Activated T-helper 2 cell treated with anti-CD3 and anti-CD28 coated beads, Interferon-gamma antibody, Interleukin-2, Interleukin-4, amounts not matched to agents 10 μg/mL and 5 μg/mL and 100 μg/mL, durations not matched to agents 14 hours and 24 hours and 36 hours (primary cell): ENCODE measurements at places on chromosomes 16 and 17. TPM values are rescaled to one million over a fixed set of nuclear protein-coding genes. Genes with fewer than 3 reads are reported as not detected.

GRCh38 chr17:67316781-67317180, 49.6 kb downstream of the PSMD12 start:
- no peaks in the 10 kb centered on the region for H3K27me3 ChIP-seq
- no peaks in the 10 kb centered on the region for H3K36me3 ChIP-seq
- H3K4me3 ChIP-seq, result no peak overlapping the region
- H3K4me1 ChIP-seq, result no peaks in the 10 kb centered on the region

DNA sequence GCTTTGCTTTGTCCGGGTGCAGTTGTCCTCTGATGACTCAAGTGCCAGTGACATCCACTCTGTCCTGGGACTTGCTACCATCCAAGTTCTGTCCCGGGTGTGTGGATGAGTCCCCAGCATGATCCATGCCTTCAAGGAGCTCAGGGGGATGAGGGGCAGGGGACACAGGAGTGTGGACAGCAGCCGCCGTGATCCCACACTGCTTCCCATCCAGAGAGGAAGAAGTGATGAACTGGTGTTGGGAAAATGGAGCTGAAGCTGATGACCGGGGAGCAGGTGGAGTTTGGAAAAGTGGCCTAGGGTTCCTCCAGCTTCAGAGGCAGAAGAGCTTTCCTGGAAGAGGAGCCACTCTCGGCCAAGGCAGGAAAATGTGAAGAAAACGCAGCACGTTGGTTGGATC, 249.6 kb upstream of the TNRC6C start:
- H3K27me3 ChIP-seq, result peaks cover 20% of the 10 kb centered on the region
- no peak overlapping the region for H3K4me3 ChIP-seq
- H3K4me1 ChIP-seq, result no peaks in the 10 kb centered on the region
- H3K27ac ChIP-seq, result no peak overlapping the region
- H3K36me3 ChIP-seq, result no peaks in the 10 kb centered on the region

DNA sequence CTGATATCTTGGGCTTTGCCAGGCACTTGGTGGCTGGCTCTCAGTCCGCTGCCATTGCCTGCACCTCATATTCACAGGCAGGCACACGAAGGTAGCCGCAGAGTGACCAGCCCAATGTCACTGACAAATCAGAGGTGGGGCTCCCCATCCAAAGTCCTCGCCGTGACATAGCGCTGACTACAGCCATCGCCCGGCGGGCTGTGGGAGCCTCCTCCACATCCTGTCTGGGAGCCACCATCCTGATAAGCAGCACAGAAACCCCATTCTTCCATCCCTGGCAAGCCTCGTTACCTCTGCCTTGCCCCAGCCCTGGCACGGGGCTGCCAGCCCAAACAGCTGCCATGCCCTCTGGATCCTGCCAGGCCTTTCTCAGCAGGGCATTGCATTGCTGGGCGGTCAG, 437.8 kb downstream of the SLC39A11 start:
- DNase-seq, result no peak
- H3K27me3 ChIP-seq, result no peaks in the 10 kb centered on the region
- no peaks in the 10 kb centered on the region for H3K4me1 ChIP-seq

CTRB2 gene
- total RNA-seq, result not detected in 2 replicates

ADGRG1 gene
- total RNA-seq, result 1.8 and 1.9 TPM in 2 replicates

GRCh38 chr17:72107100-72107499, 13.7 kb upstream of the SOX9 start:
- no peak overlapping the region for H3K27ac ChIP-seq
- no peak for DNase-seq
- no peak overlapping the region for H3K4me3 ChIP-seq
- no peaks in the 10 kb centered on the region for H3K36me3 ChIP-seq

- no peak overlapping the region for H3K27ac ChIP-seq
- H3K27me3 ChIP-seq, result no peaks in the 10 kb centered on the region
- peaks cover 49% of the 10 kb centered on the region for H3K36me3 ChIP-seq
- DNase-seq, result no peak
- no peak overlapping the region for H3K4me3 ChIP-seq
These were observed 119.4 kb downstream of the SOCS1 start for GRCh38 chr16:11136600-11136999.

CACNG1 gene
- total RNA-seq, result not detected in 2 replicates

GRCh38 chr17:79023886-79024771, at the start of gene C1QTNF1:
Gene C1QTNF1 (plus strand): TSS chr17:79024169. CDS start chr17:79043969, 19,800 bp downstream.
- H3K27ac ChIP-seq, result no peak within 1 kb of the TSS
- H3K4me3 ChIP-seq, result peak within 1 kb of the TSS; percentile 70
- no peak for DNase-seq
- H3K4me1 ChIP-seq, result peaks cover 4% of the 10 kb centered on the region
- no peaks in the 10 kb centered on the region for H3K36me3 ChIP-seq

GRCh38 chr16:66703406-66704215, 7.1 kb upstream of the CMTM4 start:
- no peak for DNase-seq
- peaks cover 2% of the 10 kb centered on the region for H3K4me1 ChIP-seq
- peaks cover 19% of the 10 kb centered on the region for H3K27me3 ChIP-seq
- H3K27ac ChIP-seq, result no peak overlapping the region
- no peak overlapping the region for H3K4me3 ChIP-seq
- H3K36me3 ChIP-seq, result no peaks in the 10 kb centered on the region

DNA sequence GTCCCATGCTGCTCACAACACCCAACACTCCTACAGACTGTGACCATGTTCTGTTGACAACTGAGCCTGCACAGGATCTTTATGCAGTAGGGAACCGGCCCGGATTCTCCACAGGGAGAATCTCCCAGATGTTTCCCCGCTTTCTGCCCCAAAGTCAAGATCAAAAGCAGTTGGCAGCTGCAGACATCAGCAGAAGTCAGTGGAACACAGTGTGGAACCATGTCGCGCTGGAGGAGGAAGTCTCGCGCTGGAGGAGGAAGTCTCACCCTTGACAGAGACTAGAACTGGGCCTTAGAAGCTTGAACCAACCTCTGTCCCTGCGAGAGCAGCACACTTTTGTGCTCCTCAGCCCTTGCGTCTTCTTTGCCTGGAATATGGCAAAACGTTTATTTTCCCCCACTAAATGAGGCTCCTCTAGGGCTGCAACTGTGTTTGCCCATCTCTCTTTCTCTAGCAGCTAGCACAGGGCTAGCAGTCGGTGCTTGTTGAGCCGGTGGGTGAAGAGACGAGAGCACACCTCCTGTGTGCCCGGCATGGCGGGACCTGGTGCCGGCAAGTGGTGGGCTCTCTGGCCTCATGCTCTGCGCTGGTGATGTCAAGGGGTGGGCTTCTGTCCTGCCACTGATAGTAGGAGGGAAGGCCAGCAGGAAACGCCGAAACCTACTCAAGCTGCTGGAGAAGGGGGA, 2.1 kb upstream of the MRC2 start:
- no peak overlapping the region for H3K4me3 ChIP-seq
- no peaks in the 10 kb centered on the region for H3K36me3 ChIP-seq
- H3K27me3 ChIP-seq, result peaks cover 23% of the 10 kb centered on the region
- no peak overlapping the region for H3K27ac ChIP-seq
- no peak for DNase-seq
- peaks cover 10% of the 10 kb centered on the region for H3K4me1 ChIP-seq

DNA sequence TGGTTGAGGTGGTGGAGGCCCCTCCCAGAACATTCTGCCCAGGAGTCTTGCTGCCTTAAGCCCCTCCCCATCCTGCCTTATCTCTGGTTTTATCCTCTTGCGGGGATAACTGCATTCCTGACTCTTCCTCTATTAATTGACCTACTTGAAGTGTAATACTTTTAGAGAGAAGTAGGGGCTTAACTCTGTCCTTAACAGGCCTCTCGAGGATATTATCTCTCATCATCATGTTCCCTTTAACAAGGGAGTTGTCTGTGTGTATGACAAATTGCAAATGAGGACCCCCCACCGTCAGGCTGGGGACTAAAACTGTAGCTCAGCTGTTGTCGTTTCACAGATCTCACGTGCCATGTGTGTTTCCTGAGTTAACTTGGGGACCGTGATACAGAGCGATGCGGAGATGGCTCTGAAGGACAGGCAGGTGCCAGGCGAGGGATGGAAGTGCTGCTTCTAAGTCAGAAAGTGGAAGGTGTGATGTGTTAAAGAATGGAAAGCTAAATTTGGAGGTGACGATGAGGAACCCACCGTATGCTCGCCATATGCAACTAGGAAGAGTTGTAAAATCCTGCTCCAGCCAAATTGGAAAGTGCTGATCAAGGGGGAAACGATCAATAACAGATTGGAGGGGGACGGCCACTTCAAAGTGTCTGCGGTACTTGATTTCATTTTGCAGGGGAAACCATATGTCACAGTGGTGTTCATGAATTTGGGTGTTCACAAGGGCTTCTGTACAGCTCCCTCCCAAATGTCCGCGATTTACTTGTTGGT, 106.3 kb downstream of the RPTOR start:
- peaks cover 58% of the 10 kb centered on the region for H3K4me1 ChIP-seq
- H3K4me3 ChIP-seq, result no peak overlapping the region
- DNase-seq, result no peak
- peak overlapping the region; percentile 66 for H3K27ac ChIP-seq
- H3K27me3 ChIP-seq, result no peaks in the 10 kb centered on the region

GRCh38 chr16:79988721-79989220, 388.2 kb upstream of the MAF start:
- H3K4me1 ChIP-seq, result no peaks in the 10 kb centered on the region
- H3K4me3 ChIP-seq, result no peak overlapping the region
- no peak for DNase-seq
- no peaks in the 10 kb centered on the region for H3K27me3 ChIP-seq
- no peak overlapping the region for H3K27ac ChIP-seq

ZNF594 gene
- total RNA-seq, result 8.0 and 8.9 TPM in 2 replicates

DNA sequence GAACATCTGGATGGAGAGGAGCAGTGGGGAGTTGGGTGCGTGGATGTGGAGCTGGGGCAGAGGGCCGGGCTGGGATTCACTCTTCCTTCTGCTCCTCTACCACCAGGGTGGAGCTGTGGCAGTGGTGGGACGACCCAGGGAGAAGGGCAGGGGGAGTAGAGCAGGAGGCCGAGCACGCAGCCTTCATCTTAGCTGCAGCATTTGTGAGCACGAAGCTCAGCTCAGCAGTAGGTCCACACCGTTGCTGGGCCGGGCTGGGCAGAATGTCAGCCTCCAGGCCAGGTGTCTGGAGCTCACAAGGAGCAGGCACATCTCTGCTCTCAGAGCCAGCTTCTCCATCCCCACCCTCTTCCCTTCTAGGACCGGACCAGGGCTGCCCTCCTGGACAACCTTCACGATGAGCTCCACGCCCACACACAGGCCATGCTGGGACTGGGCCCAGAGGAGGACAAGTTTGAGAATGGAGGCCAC, 55.7 kb downstream of the OR1D5 start:
- no peak overlapping the region for H3K4me3 ChIP-seq
- H3K27me3 ChIP-seq, result no peaks in the 10 kb centered on the region
- H3K4me1 ChIP-seq, result no peaks in the 10 kb centered on the region
- H3K36me3 ChIP-seq, result no peaks in the 10 kb centered on the region
- DNase-seq, result no peak

DNA sequence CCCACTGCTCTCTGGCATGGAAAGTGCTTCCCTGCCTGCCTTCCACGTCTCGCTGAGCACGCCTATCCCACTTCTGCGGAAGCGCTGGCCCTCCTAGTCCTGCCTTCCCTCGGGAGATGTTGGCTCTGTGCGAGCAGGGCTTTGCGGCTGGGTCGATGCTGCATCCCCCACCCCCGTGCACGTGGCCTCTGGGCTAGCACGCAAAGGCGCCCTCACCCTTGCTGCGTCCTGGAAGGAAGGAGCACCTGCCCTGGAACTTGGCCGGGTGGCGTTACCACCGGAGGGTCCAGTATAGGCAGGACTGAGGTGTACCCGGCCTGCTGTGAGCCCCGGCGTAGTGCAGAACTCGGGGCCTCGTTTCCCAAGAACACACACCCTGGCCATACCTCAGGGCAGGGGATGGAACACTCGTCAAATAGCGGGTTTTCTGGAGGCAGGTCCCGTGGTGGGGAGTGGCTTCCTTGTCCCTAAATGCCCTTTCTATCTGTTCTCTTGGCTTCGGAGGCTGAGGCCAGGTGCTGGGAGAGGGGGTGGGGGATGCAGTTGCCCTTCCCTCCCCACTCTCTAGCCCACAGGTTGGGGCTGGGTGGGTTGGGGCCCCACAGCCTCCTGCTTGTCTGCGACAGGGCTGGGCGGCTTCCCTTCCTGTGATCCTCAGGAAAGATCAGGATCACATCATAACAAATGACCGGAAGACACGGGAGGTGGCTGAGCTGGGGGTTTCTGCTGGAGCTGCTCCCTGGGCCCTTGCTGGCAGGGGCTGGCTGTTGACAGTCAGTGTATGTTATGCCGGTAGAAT, 17.4 kb downstream of the BAIAP2 start:
- H3K4me3 ChIP-seq, result no peak overlapping the region
- peaks cover 6% of the 10 kb centered on the region for H3K4me1 ChIP-seq
- no peaks in the 10 kb centered on the region for H3K36me3 ChIP-seq
- no peak overlapping the region for H3K27ac ChIP-seq

GNPTG gene
- total RNA-seq, result 21.3 and 24.1 TPM in 2 replicates

GINS2 gene
- total RNA-seq, result 66.8 and 66.9 TPM in 2 replicates

DNA sequence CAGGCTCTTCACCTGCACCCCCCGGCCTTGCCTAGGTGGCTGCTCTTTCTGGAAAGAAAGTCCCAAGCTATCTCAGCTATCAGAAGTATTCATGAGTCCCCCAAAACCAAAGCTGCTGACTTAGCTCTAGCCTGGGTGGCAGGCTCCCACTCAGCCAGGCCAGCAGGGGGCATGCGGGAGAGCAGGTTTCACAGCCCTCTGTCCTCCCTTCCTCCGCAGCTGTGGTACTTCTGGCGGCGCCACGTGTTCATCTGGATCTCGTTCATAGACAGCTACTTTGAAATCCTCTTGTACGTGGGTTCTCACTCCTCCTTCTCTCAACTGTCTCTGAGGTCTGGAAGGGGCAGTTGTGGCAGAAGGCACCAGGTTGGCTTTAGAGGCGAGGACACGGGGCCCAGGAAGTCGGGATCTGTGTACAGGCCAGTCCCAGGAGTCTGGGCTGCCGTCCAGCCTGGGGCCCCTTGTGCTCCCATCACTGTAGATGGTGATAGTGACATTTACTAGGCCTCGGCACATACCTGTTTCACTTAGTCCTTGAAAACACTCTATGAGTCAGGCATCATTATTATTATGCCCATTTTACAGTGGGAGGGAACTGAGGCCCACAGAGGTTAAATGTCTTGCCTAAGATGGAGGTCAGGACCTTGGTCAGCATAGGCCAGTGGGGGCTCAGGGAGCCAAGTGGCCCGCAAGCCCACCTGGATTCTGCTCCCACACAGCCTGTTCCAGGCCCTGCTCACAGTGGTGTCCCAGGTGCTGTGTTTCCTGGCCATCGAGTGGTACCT, 12.9 kb downstream of the TRPV2 start:
- no peak overlapping the region for H3K4me3 ChIP-seq
- no peaks in the 10 kb centered on the region for H3K4me1 ChIP-seq
- no peaks in the 10 kb centered on the region for H3K27me3 ChIP-seq

- H3K36me3 ChIP-seq, result no peaks in the 10 kb centered on the region
- peaks cover 31% of the 10 kb centered on the region for H3K27me3 ChIP-seq
- no peak overlapping the region for H3K27ac ChIP-seq
These were observed 40.6 kb upstream of the HOXB13 start for GRCh38 chr17:48769009-48769675.

GRCh38 chr16:19114359-19115147, 789 bp downstream of the ITPRIPL2 start:
- peak; percentile 23 for DNase-seq
- H3K36me3 ChIP-seq, result peaks cover 37% of the 10 kb centered on the region
- H3K4me1 ChIP-seq, result peaks cover 42% of the 10 kb centered on the region
- H3K27me3 ChIP-seq, result no peaks in the 10 kb centered on the region

TMEM235 gene
- not detected in 2 replicates for total RNA-seq
